WTC11 (cell line): ENCODE measurements at places on chromosomes 5 and 9.

GRCh38 chr9:121686930-121687541 is 35.6 kb downstream of the DAB2IP start:
- peak; percentile 89 for DNase-seq

DNA sequence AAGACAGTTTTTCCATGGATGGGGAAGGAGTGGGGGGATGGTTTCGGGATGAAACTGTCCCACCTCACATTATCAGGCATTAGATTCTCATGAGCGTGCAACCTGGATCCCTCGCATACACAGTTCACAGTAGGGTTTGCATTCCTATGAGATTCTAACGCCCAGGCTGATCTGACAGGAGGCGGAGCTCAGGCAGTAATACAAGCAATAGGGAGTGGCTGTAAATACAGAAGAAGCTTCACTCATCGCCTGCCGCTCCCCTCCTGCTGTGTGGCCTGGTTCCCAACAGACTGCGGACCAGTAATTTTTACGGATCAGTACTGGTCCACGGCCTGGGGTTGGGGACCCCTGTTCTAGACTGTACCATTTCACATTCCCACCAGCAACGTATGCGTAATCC is 68.3 kb upstream of the OTULINL start:
- DNase-seq, result peak; percentile 20

DNA sequence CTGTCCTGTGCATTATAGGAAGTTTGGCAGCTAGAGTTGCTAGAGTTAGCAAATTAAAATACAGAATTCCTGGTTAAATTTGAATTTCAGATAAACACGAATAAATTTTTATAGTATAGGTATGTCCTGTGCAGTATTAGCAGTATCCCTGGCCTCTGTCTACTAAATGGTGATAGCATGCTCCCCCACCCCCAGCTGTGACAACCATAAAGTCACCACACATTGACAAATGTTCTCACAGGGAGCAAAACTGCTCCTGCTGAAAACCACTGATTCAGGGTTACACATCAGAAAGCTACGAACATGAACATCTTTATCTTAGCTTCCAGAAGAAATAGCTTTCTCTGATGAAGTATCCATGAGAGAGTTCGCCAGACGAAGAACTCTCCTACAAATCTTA is 91.8 kb upstream of the CCDC112 start:
- no peak for DNase-seq

- DNase-seq, result no peak
Observed at GRCh38 chr5:168939156-168939800, 360.1 kb upstream of the PANK3 start.

DNA sequence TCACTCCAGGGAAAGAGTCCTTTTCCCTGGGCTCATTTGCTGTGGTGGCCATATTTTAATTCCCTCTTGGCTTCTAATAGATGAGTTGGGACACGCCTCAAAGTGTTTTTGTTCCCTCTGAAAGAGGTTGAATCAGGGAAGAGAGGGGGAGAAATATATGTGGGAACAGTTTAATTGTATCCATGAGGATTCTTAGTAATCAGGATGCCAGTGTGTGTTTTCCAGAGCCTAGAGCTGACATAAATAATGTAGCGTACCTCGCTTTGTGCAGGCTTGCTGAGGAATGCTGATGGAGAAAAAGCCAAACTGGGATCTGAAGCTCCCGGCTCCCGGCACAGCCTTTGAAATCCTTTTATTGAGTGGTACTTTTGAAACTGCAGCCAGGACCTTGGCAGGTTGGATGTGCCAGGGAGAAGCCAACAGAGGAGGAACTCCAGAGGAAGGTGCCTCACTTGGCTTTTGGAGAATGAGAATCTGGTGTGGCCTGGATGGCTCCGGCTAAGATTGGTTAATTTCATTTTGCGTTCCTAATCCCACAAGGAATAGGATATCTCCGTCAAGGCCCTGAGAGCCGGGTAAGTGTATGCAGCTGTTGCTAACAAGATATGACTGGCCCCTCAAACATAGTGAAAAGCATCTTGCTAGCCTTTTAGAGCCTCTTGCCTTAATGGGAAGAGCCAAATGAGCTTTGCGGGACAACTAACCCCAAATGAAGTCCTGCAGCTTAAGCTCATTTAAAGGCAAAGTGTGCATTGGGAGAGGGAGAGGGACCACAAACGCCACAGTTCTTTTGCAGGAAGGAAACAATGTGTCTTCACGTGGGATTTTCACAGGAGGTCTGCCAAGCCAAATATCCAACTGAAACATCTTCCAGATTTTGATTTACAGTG is 471.1 kb upstream of the WWC1 start:
- no peak for DNase-seq
